ENCODE measurements at places on chromosomes 6 and 20.

- DNase-seq, result no peak
Observed at GRCh38 chr6:35402856-35403191, 49.3 kb upstream of the FANCE start.

GRCh38 chr20:23116311-23117089 lies 30.4 kb upstream of the CD93 start:
- no peak for DNase-seq

DNA sequence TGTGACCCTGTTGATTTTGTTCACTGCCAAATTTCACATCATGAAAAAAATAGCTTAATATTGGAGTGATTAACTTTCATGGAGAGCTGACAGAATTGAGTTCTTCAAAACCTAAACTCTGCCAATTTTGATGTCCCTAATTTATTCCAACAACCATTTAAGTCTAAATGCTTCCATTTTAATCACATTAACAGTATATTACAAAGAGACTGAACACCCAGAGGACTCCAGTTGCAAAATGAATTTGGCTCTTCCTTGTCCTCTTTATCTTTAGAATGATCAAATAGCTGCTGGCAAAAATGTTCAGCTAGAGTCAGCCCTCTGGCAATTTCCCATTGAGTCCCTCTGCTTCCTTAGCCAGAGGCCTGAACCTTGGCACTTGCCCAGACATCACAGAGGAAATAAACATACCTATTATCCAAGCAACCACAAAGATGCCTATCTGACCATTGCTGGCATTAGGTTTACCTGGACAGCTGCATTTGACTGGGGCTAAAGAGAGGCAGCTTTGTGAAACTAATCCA lies 299.0 kb upstream of the STXBP5 start:
- no peak for DNase-seq

GRCh38 chr6:42113936-42114636 lies 28.3 kb downstream of the C6orf132 start:
- no peak for DNase-seq

GRCh38 chr6:56984884-56985283 lies 30.0 kb downstream of the BEND6 start:
- DNase-seq, result no peak

GRCh38 chr20:36085686-36086267 lies 68.8 kb upstream of the EPB41L1 start:
- DNase-seq, result no peak

GRCh38 chr6:74657011-74657410 lies 548.8 kb downstream of the COL12A1 start:
- DNase-seq, result peak; percentile 7

- DNase-seq, result no peak
Observed at GRCh38 chr6:112038268-112038667, 15.6 kb upstream of the CCN6 start.

DNA sequence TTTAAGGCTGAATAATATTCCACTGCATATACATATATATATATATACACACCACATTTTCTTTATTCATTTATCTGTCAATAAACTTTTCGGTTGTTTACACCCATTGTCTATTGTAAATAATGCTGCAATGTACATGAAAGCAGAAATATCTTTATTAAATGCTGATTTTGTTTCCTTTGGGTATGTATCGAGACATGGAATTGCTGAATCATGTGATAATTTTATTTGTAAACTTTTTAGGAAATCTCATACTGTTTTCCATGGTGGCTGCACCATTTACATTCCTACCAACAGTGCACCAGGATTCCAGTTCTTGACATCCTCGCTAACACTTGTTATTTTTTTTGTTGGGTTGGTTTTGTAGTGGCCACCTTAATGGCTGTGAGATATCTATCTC lies 14.1 kb upstream of the HLA-DOA start:
- DNase-seq, result no peak
